ENCODE measurements at places on chromosomes 7 and 10. TPM values are rescaled to one million over a fixed set of nuclear protein-coding genes. Genes with fewer than 3 reads are reported as not detected.

- DNase-seq, result no peak
- no peaks in the 10 kb centered on the region for H3K36me3 ChIP-seq
- no peaks in the 10 kb centered on the region for H3K27me3 ChIP-seq
- no peak overlapping the region for H3K4me3 ChIP-seq
- no peaks in the 10 kb centered on the region for H3K4me1 ChIP-seq
These were observed 669.1 kb upstream of the NRP1 start for GRCh38 chr10:34003561-34003960.

Gene MKRN1
- total RNA-seq, result 127 TPM

- no peak overlapping the region for H3K27ac ChIP-seq
- DNase-seq, result no peak
- peaks cover 2% of the 10 kb centered on the region for H3K27me3 ChIP-seq
- H3K36me3 ChIP-seq, result no peaks in the 10 kb centered on the region
- no peaks in the 10 kb centered on the region for H3K4me1 ChIP-seq
These were observed 30.8 kb upstream of the CACNB2 start for GRCh38 chr10:18109341-18109870.

DNA sequence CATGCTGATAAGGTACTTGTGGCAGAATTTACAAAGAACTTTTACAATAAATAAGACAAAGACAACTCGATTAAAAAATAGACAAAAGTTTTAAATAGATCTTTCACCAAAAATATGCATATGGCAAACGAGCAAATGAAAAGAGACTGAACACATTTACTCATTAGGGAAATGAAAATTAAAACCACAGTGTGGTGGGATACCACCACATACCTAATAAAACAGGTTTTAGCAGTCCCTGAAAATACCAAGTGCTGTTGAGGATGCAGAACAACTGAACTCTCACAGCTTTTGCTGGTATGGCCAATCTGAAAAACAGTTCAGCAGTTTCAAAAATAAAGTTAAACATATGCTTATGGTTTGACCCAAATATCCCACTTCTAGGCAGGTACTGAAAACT, 205.4 kb upstream of the ADO start:
- no peaks in the 10 kb centered on the region for H3K4me1 ChIP-seq
- peaks cover 7% of the 10 kb centered on the region for H3K27me3 ChIP-seq
- no peak for DNase-seq
- no peaks in the 10 kb centered on the region for H3K36me3 ChIP-seq
- H3K4me3 ChIP-seq, result no peak overlapping the region

Gene IPMK
- total RNA-seq, result 4.2 TPM

Gene CYP3A5
- not detected for total RNA-seq

DNA sequence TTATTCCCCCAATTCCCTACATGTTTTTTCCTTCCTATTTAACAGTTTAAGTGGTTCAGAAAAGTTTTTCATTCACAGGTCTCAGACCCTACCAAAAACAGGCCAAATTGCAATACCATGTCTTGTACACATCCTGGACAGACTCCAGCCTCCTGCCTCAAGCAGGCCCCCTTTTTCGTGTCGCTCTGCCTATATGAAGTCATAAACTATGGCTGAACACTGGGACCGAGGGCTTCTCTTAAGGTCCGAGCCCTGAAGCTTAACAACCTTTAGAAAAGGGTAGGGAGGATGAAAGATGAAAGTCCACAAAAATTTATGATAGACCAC, 1.4 kb downstream of the FBXW4 start:
- H3K27me3 ChIP-seq, result no peaks in the 10 kb centered on the region
- H3K4me1 ChIP-seq, result peaks cover 37% of the 10 kb centered on the region
- no peak for DNase-seq
- peak overlapping the region; percentile 94 for H3K27ac ChIP-seq
- peaks cover 3% of the 10 kb centered on the region for H3K36me3 ChIP-seq
- H3K4me3 ChIP-seq, result peak overlapping the region; percentile 84

Gene SPOCK2
- total RNA-seq, result 683 TPM

DNA sequence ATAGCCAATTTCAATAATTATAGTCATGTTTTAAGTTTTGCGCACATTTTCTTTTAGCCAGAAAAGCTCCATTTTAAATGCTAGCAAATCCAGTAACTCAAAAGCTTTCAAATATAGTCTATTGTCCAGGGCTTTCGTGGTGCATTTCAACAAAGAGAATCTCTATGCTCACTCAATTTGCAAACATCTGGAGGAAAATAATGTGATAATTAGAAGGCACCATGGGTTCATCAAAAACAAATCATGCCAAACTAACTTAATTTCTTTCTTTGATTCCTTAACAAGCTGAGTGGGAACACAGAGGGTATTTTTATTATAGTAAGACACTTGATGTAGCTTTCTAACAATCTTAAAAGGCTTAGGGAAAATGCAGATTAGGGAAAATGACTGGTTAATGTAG, 179.8 kb downstream of the NXPH1 start:
- H3K4me3 ChIP-seq, result no peak overlapping the region
- H3K27me3 ChIP-seq, result no peaks in the 10 kb centered on the region
- no peaks in the 10 kb centered on the region for H3K4me1 ChIP-seq
- no peak for DNase-seq
- H3K36me3 ChIP-seq, result no peaks in the 10 kb centered on the region

Data from CD4-positive, CD25-positive, alpha-beta regulatory T cell (primary cell).